Caki2 (cell line): ENCODE measurements at places on chromosomes 12 and 14. TPM values are rescaled to one million over a fixed set of nuclear protein-coding genes. Genes with fewer than 3 reads are reported as not detected.
A peak's percentile ranks its signal among the peaks of the same experiment; 100 is the strongest.

Gene APOLD1
- 5.1 and 8.4 TPM in 2 replicates for total RNA-seq

Gene ZNF891
- 0.52 and 0.98 TPM in 2 replicates for total RNA-seq

Gene RBP5
- not detected in 2 replicates for total RNA-seq

Gene GNB3
- 0.14 and 0.46 TPM in 2 replicates for total RNA-seq

Gene TRHDE
- 26.0 and 36.2 TPM in 2 replicates for total RNA-seq

Gene MYH6
- not detected in 2 replicates for total RNA-seq

Gene CYP27B1
- total RNA-seq: 0.07 and 0.46 TPM in 2 replicates

Gene MYO1H
- not detected in 2 replicates for total RNA-seq

Gene SLC5A8
- total RNA-seq: not detected in 2 replicates

Gene PROX2
- total RNA-seq: not detected in 2 replicates

Gene KRT85
- total RNA-seq: not detected in 2 replicates

Gene NGB
- total RNA-seq: 0.07 TPM in 1 of 2 replicates, not detected in the other

Gene KCNC2
- total RNA-seq: not detected in 2 replicates

Gene CLEC14A
- total RNA-seq: not detected in 2 replicates

Gene DEPDC4
- total RNA-seq: 2.0 TPM in 1 of 2 replicates, not detected in the other

- no peak for DNase-seq
Observed at GRCh38 chr14:98167705-98168104, 1104.3 kb downstream of the BCL11B start.

- DNase-seq: no peak
Observed at GRCh38 chr14:52235434-52235833, 32.1 kb upstream of the PTGDR start.

DNA sequence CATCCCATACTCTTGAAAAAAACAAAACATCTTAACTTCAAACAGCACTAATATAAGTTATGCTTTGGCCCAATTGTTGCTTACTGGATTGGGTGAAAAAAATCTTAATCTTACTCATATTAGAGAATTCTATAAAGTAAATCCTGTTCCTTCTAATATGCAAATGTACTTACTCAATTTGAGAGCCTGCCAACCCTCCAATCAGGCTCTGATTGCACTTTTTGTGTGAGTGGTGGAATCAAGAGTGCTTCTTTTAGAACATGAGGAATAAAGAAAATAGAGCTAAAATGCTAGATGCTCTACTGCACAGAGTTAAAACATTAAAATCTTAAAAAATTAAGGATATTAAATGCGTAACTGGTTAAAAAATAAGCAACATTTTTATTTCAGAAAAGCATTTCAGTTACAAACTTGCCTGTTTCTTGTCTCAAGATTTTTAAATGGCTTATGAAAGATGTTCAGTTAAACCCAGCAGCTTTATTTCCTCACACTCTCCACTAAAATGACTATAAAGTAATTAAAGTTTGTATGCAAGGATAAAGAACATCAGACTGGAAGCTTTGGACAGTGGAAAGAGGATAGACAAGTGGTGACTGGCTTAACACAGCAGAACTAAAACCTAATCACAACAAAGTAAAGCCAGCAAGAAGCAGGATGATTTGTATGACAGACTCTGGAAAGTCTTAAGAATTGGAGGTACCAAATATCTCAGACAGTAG lies 177.5 kb downstream of the SLC2A13 start:
- no peak for DNase-seq

- no peak for DNase-seq
Observed at GRCh38 chr12:58976146-58976545, 55.8 kb upstream of the LRIG3 start.

GRCh38 chr12:105928436-105928835 lies 210.3 kb downstream of the NUAK1 start:
- DNase-seq: no peak

- DNase-seq: no peak
Observed at GRCh38 chr12:88519802-88520435, 60.4 kb downstream of the KITLG start.

DNA sequence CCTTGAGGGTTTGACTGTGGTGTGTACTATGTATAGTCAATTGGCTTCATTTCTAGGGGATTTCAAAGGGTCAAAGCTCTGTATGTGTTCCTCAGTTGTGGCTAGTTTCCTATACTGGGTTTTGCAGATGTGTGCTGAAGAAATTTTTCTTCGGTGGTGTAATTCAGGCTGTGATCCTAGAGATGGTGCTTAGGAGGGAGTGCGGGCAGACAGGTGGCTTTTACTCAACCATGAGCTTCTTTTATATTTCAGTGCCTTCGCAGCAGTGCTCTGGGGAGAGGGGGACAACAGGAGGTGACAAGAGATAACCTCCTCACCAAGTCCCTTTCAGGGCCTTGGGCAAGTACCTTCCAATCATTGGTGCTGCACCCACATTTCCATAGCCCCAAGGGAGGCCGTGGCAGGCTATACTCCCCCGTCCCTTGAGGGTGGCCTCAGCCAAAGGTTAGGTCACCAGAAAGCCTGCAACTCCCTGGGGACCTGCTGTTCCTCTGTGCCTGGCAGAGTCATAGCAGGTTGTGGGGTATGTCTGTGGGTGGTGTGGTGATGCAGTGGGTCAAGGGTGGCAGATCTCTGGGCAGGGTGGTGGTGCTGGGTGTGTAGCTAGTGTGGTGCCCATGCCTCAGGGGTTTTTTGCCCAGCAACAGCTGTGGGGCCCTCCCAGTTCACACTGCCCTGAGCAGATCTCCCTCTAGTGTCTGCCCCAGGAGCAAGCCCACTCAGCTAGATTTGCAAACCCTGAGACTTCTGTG lies 37.0 kb upstream of the TMX1 start:
- no peak for DNase-seq

- DNase-seq: no peak
Observed at GRCh38 chr12:116624516-116624915, 65.3 kb downstream of the MAP1LC3B2 start.

DNA sequence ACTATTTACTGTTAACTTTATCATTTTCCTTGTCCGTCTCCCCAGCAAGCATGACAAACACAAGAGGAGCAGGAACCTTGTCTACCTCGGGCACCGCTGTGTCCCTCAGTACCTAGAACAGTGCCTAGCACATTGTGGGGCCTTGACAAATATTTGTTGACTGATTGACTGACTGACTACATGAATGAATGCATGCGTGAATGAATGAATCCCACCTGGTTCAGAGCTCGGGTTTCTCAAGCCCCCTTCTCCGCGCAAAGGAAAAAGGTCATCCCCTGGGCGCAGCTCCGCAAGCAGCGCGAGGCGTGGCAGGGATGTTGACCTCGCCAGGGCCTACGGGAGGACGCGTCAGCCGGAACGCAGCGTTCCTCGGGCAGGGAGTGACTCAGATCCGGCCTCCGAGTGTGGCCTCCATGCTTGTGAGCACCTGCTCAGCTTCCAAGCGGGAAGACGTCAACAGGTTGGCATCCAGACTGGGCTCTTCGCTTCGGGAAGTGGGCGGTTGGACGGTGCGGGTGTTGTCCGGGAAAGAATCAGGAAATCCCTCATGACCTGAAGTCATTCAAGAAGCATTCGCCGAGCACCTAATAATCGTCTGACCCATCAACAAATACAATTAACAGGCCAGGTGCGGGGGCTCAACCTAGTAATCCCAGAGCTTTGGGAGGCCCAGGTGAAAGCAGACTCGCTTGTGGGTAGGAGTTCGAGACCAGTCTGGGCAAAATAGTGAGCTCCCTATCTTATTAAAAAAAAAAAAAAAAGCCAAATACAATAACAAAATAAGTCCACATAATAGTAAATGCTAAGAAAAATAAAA lies 13.9 kb upstream of the UBC start:
- DNase-seq: peak; percentile 94

DNA sequence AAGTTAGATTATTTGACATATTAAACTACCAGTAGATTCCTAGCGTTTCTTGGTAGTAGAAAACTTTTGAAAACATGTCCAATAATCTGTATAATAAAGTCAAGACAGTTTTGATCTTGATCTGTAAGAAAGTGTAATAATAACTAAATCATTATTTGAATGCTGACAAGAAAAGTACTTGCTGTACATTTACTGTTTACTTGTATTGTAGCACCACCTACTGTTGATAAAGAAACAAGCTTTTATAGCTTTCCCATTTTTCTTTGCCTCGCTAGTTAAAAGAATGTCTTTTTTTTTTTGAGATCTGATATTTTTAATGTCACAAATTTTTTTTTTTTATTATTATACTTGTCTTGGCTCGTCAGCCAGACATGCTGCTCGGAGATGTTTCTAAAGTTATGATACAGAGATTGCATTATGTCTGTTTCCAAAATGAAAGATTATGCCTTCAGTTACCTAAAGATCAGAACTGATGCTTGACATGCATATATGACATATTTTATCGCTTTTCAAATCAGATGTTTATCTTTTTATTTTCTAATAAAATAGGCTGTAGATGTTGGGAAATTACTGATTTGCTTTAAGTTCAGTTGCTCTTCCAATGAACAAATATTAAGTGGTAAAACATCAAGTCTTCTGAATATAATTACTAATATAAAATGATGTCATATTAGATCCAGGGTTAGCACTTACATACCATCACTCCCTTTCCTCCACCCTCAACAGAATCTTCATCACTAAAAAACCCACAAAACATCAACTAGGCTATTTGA lies 140.5 kb downstream of the AKAP6 start:
- peak; percentile 16 for DNase-seq

DNA sequence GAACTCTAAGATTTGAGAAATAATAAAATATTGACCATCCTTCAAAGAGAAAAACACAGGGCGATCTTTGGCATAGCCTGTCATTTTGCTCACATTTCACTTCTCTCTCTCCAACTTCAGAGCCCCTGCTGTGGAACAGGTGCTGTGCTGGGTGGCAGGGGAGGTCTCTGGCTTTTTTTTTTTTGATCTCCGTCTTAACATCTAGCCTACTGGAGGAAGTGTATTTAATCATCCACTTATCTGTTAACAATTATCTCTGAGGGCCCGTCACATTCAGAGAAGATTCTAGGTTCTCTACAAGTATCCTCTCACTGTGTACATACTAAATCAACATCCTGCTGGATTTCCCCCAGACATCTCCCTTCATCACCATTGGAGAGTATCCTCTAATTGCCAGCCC lies 34.1 kb downstream of the CHST11 start:
- DNase-seq: no peak

- DNase-seq: no peak
Observed at GRCh38 chr12:11667171-11667570, 17.7 kb downstream of the ETV6 start.

- DNase-seq: no peak
Observed at GRCh38 chr12:30696103-30696408, 387 bp upstream of the IPO8 start.

DNA sequence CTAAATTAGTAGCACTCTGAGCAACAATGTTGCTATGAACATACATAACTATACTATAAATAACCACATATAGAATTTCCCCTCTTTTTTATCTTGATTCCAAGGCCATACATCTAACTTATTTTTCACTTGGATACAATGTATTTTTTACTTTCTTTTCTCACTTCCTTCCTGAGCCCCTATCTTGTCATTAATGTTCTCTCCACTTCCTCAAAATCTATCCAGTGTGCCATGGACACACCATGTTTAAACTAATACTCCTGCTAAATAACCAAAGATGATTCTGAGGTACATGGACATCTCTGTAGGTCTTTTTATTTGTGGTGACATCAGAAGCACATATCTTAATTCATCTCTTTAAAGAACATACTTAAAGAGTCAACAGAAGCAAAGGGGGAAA lies 251.2 kb downstream of the C12orf42 start:
- DNase-seq: no peak

DNA sequence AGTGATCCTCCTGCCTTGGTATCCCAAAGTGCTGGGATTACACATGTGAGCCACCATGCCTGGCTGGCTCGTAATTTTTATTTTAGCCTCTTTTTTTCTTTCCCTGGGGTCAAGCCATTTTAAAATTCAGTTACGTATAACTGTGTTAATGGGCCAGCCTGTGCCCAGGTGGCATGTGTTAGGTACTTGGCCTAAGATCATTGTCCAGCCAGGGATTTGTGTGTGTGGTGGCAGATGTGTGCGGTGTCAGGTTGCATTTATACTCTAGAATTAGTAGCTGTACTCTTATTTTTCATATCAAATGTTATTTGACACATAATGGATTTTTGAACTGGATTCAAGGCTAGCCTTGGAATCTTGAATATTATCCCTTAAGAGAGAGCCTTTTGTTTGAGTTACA lies 69.3 kb downstream of the FBXO34 start:
- DNase-seq: no peak

DNA sequence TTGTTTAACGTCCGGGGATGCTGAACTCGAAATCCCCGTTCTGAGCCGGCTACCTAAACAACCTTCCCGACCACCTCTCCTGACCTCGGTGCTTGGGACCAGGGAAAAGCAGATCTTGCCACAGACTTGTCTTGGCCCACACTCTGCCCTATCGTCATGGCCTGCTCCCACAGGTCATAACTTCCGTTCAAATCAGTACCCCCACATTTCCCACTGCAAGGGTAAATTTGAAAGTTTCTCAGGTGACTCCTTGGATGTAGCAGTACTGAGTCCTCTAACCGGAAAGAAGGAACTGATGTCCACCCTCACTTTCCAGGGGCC lies 612 bp upstream of the RBM23 start:
- DNase-seq: no peak

DNA sequence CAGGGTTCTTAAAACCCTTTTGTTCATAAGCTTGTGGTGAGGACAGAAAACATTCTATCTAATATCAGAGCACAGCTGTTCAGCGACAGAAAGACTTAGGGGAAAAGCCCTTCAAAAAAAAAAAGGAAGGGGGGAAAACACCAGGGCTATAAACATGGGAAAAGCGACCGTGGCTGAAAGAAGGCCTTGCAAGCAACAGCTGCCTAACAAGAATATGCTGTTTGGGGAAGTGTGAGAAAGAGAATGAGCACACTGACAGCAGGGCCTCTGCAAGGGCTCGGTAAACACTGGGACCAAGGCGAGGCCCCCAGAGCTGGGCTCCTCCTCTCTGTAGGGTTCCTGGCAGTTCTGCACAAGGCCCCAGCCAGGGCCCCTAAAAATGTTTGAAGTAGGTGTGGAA lies 27.4 kb upstream of the CCND2 start:
- no peak for DNase-seq

DNA sequence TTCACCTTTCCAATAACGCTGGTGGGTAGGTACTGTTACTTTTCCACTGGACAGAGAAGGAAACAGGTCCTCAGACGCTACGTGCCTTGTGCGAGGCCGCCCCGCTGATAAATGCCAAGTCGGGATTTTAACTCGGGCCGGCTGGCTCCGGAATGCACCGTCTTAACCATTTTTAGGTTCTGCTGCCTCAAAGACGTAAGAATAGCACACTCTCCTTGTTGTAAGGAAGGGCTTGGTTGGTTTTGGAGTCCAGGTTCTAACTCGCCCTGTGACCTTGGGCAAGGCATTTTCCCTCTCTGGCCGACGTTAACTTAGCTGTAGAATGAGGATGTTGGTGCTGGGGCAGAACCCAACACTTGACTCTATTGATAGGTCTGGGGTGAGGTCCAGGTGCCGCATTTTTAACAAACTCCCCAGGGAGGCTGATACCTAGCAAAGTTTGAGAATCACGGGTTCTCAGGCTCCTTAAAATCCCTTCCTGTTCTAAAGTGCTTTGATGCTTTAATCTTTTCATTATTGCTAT lies 814 bp downstream of the ANKRD13A start:
- DNase-seq: no peak

DNA sequence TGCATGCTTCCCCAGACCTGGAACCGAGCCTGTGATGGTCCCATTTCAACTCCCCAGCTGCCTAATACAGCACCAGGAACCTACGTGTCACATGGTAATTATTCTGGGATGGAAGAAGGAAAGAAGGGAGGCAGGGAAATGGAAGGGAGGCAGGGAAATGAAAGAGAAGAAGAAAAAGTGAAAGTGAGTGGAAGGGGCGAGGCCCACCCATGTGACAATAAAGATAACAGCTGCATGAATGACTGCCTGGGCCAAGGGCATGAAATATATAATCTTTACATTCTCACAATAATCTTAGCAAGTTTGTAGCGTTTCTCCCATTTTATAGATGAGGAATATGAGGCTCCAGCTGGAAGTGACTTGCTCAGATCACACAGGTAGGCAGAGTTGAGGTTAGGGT lies 245.0 kb upstream of the PWP1 start:
- DNase-seq: no peak
